ENCODE measurements at places on chromosomes 16 and 17.

GRCh38 chr17:81863833-81864768 is 3.8 kb upstream of the P4HB start:
- no peak for DNase-seq

DNA sequence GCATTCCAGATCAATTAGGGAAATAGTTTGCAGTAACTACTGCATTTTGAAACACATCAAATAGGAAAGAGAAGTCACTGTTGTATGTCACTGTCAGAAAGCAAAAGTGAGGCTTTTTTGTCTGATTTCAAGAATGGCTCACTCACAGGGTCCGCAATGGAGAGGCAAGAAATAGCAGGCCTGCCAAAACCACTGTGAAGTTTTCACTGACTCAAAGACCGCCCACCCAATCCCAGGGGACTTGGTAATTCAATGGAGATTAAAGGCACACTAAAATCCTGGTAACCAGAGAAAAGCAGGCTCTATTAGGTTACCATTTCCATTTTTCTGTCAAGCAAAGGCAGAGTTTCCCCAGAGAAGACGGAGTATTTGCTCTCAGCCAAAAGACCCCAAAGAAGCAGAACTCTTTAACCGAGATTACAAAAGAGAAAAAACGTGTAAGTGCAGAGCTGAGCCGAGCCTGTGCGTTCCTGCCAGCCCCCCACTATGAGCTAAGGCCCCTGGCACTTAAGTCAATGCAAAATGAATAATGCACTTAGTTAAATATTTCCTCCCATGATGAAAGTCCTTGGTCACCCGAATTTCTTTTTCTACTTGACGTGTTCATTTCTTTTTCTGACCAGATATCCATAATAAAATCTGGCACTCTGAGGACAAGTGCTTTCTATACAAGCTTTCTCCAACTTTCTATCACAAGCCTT is 57.0 kb downstream of the FOXL1 start:
- peak; percentile 42 for DNase-seq

GRCh38 chr17:79671085-79671694 is 59.6 kb upstream of the ENPP7 start:
- DNase-seq, result no peak

DNA sequence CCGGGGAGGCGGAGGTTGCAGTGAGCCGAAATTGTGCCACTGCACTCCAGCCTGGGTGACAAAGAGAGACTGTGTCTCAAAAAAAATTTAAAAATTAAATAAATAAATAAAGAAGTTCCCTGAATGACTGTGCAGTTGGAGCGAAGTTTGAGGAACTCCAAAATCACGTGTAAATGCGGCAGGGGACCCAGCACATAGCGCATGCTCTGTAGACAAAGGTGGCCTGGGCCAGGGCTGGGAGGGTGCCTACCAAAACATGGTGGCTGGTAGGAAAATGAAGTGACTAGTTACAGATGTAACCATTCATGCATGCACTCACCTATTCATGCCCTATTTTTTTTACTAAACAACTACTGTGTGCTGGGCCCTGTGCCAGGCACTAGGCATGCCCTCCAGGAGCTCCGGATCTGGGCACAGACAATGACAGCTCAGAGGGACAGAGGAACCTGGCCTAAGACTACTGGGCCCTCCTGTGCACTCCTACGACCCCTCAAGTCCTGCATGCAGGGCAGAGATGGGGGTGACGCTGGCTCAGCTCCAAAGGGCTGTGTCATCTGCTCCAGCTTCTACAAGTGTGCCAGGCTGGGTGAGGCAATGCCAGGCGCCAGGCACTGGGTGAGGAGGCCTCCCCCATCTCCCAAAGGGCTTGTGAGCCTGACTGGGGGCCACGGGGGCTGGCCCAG is 65.3 kb downstream of the RMI2 start:
- no peak for DNase-seq

- DNase-seq, result no peak
These were observed 112.5 kb downstream of the MAP2K4 start for GRCh38 chr17:12133183-12133582.

GRCh38 chr16:48075398-48075797 is 80.4 kb downstream of the ABCC12 start:
- no peak for DNase-seq

DNA sequence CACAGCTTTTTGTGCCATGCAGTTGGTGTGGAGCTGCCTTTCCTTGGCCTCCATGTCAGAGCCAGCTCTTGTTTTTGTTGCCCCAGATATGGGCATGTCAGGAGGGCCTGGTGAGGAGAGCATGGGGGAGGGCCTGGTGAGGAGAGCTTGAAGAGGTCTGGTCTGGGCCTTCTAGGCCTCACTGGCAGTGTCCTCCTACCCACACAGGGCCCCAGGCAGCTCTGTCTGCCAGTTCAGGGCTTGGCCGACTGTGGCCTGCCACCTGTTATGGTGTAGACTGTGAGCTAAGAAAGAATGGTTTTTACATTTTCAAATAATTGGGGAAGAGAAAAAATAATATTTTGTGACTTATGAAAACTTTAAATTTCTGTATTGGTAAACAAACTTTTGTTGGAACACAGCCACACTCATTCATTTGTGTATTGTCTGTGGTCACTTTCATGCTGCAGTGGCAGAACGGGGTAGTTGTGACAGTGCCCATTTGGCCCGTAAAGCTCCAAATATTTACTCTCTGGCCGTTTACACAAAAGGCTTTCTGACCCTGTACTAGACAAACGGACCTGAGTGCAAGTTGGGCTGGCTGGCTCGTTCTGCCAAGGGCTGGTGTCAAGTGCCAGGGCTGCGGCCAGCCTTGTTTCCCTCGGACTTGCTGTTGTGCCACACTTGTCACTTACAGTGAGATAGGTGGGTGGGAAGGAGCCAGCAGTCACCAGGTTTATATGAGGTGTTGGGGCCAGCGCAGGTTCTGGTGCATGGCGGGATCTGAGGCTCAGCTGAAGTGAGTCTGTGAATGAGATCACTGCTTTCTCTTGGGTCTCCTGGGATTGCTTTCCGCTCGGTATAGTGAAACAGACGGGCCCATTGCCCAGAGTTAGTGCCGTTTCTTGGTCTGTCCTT is 18.2 kb downstream of the PGS1 start:
- DNase-seq, result peak; percentile 51

- DNase-seq, result no peak
These were observed 9.7 kb upstream of the RAI1 start for GRCh38 chr17:17671369-17672129.

- DNase-seq, result no peak
These were observed 34.7 kb upstream of the HNF1B start for GRCh38 chr17:37779554-37779953.
